Lung microvascular endothelial cell (primary cell): ENCODE measurements at places on chromosomes 5 and 9. TPM values are rescaled to one million over a fixed set of nuclear protein-coding genes. Genes with fewer than 3 reads are reported as not detected.

GRCh38 chr5:126357585-126358342 is 65.4 kb upstream of the GRAMD2B start:
- DNase-seq, result no peak

CARD6 gene
- 27.0 and 50.6 TPM in 2 replicates for total RNA-seq

- DNase-seq, result peak; percentile 38
Measured at GRCh38 chr9:119375892-119376291, 6.7 kb upstream of the BRINP1 start.

GRCh38 chr5:34996261-34996660 is 51.5 kb downstream of the AGXT2 start:
- DNase-seq, result no peak

IFNA13 gene
- total RNA-seq, result not detected in 2 replicates

DNA sequence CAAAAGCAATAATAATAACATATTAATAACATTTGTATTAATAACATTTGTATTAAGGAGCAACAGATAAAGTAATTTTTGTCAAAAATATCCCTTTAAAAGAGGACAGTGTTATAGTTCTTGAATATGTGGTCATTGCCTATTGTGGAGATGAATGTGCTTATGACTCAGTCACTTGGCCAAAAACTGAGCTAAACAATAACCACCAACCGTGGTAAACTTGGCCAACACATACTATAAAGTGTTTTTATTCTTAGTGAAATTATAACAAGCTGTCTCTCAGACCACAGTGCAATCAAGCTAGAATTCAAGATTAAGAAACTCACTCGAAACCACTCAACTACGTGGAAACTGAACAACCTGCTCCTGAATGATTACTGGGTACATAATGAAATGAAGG is 159.2 kb upstream of the PLPPR1 start:
- DNase-seq, result no peak

GRCh38 chr9:22037954-22038690 is 29.0 kb upstream of the CDKN2B start:
- peak; percentile 70 for DNase-seq

FRMD3 gene
- total RNA-seq, result 2.4 and 6.8 TPM in 2 replicates

- peak; percentile 28 for DNase-seq
Measured at GRCh38 chr9:20357037-20357432, 265.3 kb downstream of the MLLT3 start.

GRCh38 chr5:148702019-148702596 is 47.8 kb upstream of the HTR4 start:
- no peak for DNase-seq

PLPP1 gene
- total RNA-seq, result 157 and 160 TPM in 2 replicates

- DNase-seq, result no peak
Measured at GRCh38 chr5:172669386-172670004, 28.4 kb downstream of the NEURL1B start.

SPATA6L gene
- 2.8 and 6.5 TPM in 2 replicates for total RNA-seq

DNA sequence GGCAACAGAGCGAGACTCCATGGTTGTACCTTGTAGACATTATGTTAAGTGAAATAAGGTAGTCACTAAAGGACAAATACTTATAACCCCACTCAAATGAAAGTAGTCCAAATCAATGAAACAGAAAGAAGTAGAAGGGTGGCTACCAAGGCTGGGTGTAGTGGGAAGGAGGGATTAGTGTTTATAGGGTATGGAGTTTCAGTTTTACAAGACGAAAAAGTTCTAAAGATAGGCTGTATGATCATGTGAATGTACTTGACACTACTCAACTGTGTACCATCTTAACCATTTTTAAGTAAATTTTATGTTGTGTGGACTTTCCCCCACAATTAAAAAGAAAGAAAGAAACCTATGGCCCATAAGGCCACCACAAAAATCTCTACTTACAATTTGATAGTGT is 32.2 kb downstream of the ALDH7A1 start:
- DNase-seq, result no peak

GRCh38 chr9:84991514-84991870 is 322.0 kb downstream of the NTRK2 start:
- DNase-seq, result no peak

CCL28 gene
- 0.65 and 2.6 TPM in 2 replicates for total RNA-seq

DNA sequence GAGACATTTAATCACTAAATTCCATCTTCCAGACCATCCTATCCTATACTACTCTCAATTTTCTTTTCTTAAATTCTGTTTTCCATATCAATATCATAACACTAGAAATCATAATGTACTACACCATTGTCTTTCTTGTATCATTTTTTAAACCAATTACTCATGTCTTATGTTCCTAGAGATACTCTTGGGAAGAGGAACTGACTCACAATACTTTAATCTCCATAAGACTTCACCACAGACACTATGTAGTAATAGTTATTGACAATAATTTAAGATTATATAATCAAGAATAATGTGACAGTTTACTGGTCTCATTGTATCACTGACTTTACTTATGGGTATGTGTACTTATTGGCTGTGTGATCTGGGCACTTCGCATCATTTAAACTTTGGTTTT is 43.8 kb downstream of the PCDHGC5 start:
- DNase-seq, result peak; percentile 58

DNA sequence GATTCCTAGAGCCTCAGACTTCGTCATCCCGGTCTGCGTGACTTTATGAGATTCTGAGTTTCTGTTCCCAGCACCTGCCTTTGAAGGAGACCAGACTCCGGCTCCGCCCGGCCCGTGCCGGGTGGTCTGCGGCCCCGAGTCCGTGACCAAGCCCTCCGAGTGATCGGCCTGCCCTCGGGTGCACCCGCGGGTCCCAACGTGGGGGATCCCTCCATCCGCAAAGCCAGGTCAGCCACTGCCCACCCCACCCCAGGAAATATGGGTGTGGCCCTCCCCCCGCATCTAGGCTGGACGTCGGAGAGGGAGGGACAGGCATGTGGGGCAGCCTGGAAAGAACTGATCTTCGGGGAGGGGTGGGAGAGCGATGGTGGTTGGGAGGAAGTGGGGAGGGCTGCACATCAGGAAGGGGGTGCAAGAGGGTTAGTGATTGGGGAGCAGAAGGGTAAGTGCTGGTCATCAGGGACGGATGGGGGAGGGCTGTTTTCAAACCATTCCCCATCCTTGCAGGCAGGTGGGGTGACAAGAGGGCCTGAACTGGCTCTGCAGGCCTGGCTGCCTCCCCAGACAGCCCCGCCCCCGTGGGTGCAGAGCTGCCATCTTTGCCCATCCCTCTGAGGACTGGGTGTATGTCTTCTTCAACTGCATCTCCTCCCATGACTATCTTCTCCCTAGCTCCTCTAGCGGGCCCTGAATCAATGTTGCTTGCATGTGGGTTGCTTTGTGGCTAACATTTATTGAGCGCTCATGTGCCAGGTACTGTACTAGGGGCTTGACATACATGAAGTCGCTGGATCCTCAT is 747 bp downstream of the LRSAM1 start:
- peak; percentile 52 for DNase-seq

DNA sequence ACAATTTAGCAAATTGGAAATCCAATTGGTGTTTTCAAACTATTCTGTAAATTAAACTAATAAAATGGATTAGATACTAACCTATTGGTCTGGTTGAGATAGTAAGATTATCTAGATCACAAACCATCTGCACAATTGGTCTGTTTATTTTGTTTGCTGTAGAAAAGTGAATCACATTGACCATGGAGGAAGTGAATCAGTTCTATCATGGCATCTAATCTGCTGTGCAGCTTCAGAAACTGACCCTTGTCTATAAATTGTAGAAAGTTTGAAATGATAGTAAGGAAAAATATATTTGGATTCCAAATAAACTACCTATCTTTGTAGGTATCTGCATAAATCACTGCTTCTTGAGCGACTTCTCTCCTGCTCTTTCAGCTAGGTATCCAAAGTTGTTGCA is 1865.4 kb downstream of the MAT2B start:
- DNase-seq, result no peak

- no peak for DNase-seq
Measured at GRCh38 chr5:135050244-135050767, 16.3 kb upstream of the PITX1 start.

SLC45A2 gene
- total RNA-seq, result under 0.01 TPM in 1 of 2 replicates, not detected in the other

GRCh38 chr5:1002836-1003235 is 5.8 kb upstream of the NKD2 start:
- no peak for DNase-seq

DNA sequence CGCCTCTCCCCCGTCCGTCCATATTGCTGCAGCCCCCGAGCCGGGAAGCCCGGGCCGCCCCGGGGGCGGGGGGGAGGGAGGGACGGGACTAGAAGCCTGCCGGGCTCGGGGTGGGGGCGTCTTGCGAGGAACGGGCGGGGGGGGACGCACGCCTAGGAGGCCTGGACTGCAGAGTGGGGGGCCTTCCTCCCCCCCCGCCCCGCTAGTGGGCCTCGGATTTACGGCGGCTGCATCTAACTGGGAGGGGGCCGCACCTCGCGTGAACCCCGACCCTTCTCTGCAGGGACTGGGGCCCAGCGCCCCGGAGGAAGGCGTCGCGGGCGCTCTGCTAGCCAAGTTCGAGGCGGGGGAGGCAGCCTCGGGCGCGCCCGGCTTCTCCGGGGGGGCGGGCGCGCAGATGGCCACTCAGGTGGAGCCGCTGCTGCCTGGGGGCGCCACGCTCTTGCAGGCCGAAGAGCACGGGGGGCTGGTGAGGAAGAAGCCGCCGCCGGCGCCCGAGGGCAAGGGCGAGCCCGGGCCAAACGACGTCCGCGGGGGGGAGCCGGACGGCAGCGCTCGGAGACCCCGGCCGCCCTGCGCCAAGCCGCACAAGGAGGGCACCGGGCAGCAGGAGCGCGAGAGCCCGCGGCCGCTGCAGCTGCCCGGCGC is at the start of gene LARP1:
LARP1 (plus strand) TSS at position 17 of the 648 bp plus-strand sequence; CDS start at position 398, 381 bp downstream.
- DNase-seq, result peak; percentile 50

DNA sequence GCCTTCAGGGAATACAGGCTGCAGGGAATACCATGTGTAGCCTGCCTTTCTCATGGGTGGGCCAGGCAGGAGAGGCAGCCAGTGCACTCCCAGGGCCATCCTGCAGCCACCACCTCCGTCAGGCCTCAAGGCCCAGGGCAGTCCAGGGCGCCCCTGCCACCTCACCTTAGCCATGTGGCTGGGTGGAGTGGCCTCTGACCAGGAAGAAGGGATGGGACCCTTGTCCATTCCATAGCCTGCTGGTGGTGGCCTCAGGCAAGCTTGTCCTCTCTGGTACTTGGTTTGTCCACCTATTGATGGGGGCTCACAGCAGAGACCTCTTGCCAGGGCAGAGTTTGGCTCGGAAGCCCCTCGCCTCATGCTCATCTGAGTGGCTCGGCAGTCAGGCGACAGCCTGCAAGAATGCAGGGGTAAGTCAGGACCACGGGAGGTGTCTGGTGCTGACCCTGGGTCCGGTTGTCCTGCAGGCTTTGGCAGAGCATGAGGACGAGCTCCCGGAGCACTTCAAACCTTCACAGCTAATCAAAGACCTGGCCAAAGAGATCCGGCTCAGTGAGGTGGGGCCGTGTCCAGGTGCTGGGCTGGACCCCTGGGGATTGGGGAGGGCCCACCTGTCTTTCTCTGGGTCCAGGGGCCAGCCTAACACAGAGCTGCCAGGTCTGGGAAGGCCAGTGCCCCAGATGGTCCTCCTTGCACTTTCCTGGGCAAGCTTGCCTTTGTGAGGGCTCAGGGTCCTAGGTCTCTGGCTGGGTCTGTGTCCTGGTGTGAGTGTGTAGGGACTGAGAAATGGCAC is 82.9 kb downstream of the PHF2 start:
- no peak for DNase-seq

DNA sequence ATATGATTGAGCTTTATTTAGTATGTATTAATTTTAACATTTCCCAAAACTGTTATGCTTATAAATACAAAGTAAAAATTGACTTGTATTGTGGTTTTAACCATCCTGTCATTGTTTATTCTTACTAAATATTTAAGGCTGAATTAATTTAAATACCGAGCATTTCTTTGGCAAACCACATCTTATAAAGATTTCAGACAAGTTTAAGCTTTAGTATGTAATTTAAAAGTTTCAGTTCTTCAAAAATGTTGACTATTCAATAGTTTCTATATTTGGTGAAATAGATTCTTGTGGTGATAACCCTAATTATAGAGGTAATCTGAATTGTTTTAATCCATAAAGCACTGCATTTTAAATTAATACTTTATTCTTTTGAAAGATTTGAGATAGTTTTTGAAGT is 65.5 kb downstream of the CCNH start:
- DNase-seq, result no peak

MYMK gene
- not detected in 2 replicates for total RNA-seq

- DNase-seq, result no peak
Measured at GRCh38 chr5:32771037-32771436, 59.9 kb downstream of the NPR3 start.

HTR1A gene
- total RNA-seq, result not detected in 2 replicates

ARSI gene
- total RNA-seq, result 0.22 TPM in 1 of 2 replicates, not detected in the other

GRCh38 chr5:6246820-6247437 is 131.4 kb downstream of the MED10 start:
- DNase-seq, result no peak

DNA sequence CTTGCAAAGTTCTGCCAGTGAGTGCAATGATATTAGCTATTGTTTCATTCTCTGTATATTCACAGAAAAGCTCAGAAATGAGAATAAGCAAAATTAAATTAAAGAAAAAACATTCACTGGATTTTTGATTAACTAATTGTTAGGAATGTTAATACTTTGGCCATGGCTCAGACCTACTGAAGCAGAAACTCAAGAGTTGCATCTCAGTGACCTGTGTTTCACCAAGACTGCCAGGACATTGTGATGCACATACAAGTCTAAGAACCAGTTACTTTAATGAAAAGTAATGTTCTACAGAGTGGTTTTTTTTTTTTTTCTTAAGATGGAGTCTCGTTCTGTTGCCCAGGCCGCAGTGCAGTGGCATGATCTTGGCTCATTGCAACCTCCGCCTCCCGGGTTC is 464.9 kb upstream of the NMUR2 start:
- DNase-seq, result no peak

LRRC19 gene
- total RNA-seq, result not detected in 2 replicates

PHF24 gene
- total RNA-seq, result not detected in 2 replicates

- no peak for DNase-seq
Measured at GRCh38 chr5:61999371-61999770, 306.6 kb upstream of the KIF2A start.

SHC3 gene
- total RNA-seq, result 0.20 and 0.22 TPM in 2 replicates

GRCh38 chr5:13939638-13940037 is 4.8 kb downstream of the DNAH5 start:
- DNase-seq, result no peak
